ENCODE measurements at places on chromosomes 2 and 18.
A peak's percentile ranks its signal among the peaks of the same experiment; 100 is the strongest.

- peak; percentile 65 for DNase-seq
These were observed 71.3 kb downstream of the FASTKD2 start for GRCh38 chr2:206836722-206837121.

- no peak for DNase-seq
These were observed 53.2 kb downstream of the BMPR2 start for GRCh38 chr2:202429164-202429980.

DNA sequence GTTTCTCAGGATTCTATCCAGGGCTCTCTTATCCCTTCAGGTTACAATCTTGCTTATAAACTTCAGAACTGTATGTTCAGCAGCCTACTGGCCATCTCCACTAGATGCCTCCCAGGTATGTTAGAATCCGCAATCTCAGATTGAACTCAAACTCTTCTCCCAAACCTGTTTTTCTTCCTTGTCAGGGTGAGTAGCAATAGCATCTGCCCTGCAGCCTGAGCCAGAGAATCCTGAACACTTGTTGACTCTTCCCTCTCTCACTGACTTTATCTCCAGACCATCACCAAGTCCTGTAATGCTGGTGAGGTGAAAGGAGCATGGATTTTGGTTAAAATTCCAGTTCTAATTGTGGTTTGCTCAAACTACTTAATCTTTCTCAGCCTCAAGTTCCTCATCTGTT is 82.6 kb upstream of the ALPP start:
- DNase-seq = no peak

DNA sequence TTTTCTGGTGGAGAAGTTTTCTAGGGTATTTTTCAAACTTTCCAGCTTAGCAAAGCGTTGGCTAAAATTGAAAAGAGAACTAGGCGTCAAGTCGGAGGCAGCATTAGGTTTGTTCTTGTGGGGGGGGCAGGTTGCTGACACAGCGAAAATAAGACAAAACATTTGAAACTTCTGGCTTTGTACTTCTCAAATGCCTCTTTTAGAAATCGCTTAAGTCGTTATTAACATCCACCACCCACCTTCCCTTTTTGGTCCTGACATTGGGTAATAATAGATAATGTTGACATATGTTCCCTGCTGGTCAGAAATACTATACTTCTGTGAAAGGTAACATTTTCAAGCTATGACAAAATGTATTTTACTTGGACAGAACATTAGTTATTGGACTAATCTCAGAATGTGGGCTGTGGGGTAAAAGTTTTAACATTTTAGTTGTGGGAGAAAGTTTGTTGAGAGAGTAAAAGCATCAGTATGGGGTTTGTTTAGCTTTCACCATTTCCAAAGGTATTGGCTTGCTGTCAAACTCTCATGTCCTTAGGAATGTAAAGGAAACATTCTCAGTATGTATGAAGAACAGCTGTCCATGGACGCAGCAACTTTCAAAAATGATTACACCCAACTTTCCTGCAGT is 88.1 kb upstream of the ZEB2 start:
- no peak for DNase-seq

- DNase-seq = no peak
These were observed 17.2 kb downstream of the EPHA4 start for GRCh38 chr2:221554769-221555493.

DNA sequence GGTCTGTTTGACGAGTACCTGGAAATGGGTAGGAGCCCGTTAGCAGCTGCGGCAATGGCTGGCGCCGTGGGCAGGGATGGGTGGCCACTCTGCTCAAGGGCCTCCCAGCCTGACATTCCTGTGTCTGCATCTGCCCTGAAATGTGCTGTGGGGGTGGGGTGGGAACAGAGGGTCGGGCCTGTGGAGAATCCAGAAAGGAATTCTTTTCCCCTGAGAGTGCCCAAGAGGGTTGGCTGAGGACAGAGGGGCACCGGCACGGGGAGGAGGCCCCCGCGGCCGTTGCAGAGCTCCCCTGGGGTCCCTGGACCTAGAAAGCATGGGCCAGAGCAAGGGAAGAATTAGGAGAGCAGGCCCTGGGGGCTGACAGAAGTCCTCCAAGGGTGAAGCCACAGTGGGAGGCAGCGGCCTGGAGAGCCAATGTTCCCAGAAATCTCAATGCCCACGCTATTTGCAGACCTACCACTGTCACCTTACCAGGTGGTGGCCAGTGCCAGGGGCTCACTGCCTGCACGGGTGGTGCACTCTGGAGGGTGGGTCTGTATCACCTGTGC is 27.8 kb downstream of the ANO7 start:
- DNase-seq = no peak

DNA sequence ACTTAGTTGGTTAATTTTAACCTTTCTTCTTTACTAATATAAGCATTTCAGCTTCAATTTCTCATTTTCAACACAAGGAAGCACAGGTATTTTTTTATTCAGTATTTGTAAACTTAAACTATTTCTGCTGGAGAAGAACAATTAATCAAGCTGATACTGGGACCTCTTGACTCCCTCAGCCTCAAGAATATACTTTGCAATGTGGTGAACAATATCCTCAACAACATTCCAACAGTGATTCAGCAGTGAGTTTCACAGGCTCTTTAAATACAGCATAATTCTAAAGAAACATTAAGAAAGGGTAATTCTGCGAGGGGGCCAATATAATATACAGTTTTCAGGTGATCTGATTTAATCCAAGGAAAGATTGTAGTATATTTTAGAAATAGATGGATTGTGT is 10.0 kb downstream of the RAPGEF4 start:
- no peak for DNase-seq

GRCh38 chr2:241909769-241910168 is 40.2 kb downstream of the RTP5 start:
- no peak for DNase-seq

- DNase-seq = peak; percentile 11
These were observed 202.8 kb upstream of the THUMPD2 start for GRCh38 chr2:39981883-39982311.

DNA sequence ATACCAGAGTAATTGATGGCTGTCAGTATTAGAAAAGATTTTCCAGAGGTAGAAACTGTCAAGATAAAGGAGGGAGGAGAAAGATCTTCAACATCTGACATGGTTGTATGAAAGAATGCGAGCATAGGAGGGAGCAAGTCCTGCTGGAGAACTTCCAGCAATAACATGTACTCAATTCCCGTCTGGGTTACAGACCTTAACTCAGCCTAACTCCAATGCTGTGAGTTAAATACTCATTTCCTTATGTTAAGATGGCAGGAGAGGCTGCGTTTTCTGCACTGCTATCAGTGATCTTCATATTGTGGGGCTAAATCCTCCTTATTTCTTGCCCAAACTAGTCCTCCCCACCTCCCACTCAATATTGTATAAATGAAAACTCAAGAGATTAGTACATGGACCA is 6.7 kb upstream of the CERS6 start:
- no peak for DNase-seq

DNA sequence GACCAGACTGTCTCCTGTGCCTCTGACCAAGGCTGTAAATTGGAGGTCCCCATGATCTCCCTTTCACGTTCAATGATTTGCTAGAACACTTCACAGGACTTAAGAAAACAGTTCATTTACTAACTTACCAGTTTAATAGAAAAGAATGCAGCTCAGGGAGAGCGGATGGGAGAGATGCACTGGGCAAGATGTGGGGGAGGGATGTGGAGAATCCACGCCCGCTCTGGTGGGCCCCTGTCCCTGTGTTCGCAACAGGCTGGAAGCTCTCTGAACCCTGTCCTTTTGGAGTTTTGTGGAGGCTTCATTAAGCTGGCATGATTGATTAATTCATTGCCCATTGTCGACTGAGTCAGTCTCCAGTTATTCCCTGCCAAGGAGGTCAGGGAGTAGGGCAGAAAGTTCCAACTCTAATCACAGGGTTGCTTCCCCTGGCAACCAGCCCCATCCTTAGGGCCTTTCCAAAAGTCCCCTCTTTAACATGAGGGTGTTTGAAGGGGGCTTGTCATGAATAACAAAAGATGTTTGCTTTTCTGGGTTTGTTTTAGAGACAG is 257.1 kb downstream of the ACKR3 start:
- DNase-seq = no peak

- DNase-seq = peak; percentile 80
These were observed 449.2 kb upstream of the DCC start for GRCh38 chr18:51890762-51891161.

DNA sequence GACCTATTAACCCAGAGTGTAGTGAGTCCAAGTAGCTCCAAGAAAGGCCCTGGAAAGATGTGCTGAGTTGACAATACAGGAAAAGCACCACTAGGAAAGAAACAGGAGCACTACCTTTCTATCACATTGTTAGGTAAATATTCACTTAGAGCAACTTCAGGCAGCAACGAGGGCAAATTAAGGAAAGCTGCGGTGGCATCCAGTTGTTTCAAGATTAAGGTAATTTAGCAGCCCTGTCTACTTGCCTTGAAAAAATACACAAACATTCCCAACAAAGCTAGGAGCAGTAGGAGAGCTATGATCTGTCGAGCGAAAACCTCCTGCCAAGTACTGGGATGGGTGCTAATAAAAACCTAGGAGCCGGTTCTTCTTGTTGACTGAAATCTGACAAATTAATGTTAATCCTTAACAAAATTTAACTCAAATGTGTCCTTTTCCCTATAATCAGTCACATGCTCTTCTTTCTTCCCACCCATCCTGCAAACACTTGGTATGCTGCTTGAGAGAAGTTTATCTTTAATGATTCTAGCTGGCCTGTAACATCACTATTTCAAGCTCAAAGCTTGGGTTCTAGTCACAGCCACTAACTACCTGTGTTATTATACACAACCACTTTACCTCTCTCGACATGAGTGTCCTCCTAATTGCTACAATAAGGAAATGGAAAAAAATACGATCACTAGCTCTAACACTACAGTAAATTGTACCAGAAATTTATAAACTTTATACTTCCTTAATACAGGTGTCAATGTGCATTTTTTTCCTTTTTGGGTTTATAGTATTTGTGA is 2.0 kb downstream of the ACAA2 start:
- DNase-seq = peak; percentile 63

DNA sequence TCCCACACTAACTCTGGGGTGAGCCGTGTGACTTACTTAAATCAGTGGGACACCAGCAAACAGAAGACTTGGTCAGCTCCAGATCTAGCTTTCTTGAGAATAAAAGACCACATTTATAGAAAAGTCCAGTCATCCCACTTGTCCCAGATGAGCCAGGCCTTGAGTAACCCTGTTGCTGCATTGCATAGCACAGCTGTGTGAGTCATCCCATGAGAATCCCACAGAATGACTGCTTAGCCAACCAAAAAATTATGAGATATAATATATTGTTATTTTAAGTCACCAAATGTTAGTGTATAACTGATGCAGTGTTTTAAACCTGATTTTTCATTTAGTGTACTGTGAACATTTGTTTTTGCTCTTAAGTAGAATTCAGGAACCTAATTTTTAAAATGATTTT is 94.2 kb upstream of the FSHR start:
- DNase-seq = no peak

GRCh38 chr2:127277028-127277427 is 16.9 kb downstream of the ERCC3 start:
- DNase-seq = no peak

- no peak for DNase-seq
These were observed 1110.6 kb downstream of the TSN start for GRCh38 chr2:122866095-122866494.

DNA sequence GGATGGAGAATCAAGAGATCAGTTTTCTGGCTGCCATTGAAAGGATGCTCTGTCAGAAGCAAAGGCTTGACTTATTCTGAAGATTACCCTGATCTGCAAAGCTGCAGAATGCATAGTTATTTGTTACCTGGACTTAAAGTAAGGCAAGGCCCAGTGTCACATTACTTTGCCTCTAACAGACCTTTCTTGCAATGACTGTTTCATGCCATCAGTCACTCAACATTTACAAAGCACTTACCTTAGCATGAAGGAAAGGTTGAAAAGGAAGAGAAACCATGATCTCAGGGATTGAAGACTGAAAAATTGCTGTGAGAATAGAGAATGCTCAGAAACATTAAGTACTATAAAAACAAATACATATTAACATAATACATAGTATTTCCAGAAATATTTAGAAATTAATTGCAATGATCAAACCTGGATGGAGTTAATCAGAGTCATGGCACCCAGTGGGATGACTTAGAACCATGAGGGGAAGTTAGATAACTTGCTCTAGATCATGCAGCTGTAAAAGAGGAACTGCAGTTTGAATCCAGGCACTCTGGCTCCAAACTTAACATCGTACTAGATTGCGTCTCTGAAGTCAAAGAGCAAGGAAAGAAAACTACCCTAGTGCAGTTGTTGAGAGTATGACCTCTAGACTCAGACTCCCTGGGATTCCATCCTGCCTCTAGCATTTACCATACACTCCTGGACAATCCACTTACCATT is 26.5 kb upstream of the FAM117B start:
- DNase-seq = no peak

DNA sequence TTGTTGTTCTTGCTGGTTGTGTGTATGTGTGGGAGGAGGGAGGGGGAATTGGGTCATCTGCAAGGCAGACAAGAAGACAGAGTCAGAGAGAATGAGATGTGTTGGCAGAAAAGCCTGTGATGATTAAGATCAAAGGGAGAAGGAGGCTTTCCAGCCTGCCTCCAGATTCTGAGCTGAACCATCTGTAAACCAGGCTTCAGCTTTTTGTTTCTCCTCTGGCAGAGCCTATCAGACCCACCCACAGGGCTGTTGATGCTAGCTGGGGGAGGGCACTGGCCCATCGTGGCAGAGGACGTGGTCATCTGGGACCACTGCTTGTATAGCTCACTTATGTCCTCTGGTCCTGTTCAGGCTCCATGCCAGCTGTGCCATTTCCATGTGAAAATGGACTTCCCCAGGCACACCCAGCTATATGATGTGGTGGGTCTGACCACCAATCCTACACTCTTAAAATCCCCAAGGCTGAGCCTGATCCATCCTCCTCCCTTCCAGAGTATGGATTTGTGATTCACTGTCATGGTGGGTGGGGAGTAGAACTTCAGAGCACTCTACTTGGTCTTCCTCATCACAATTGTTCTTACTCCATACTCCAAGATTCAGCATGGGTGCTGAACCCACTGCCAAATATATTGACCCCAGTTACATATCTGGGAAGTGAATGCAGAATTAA is 27.8 kb upstream of the COL6A3 start:
- no peak for DNase-seq

DNA sequence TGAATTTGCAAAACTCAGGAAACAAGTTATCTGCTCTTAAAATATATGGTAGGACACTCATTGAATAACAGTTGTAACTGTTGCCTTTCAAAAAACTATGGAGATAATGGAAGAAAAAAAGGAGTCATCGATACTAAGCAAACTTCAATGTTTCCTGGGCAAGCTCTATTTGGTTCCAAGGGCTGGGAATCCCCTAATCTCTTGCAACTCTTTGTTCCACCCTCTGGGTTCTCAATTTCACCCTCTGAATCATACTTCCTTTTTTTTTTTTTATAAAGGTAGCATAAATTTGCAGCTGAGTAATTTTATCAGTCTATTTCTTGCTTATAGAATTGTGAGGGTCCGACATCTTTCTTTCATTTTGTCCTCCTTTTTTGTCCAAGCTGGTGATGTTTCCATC is 36.7 kb downstream of the SLC9A4 start:
- no peak for DNase-seq

Measured in NCI-H1417 (cell line).